ENCODE measurements at places on chromosomes 12 and 14. TPM values are rescaled to one million over a fixed set of nuclear protein-coding genes. Genes with fewer than 3 reads are reported as not detected.

GRCh38 chr12:48972213-48972951, 847 bp upstream of the WNT10B start:
- DNase-seq: no peak

GRCh38 chr12:131733874-131734273, 23.0 kb downstream of the SFSWAP start:
- no peak for DNase-seq

GRCh38 chr12:45615268-45615667, 114.2 kb upstream of the ARID2 start:
- DNase-seq: no peak

- peak; percentile 61 for DNase-seq
Observed at GRCh38 chr12:52007158-52007921, 594 bp downstream of the TAMALIN start.

GRCh38 chr12:2348482-2348852, 295.7 kb downstream of the CACNA1C start:
- DNase-seq: no peak

- DNase-seq: no peak
Observed at GRCh38 chr14:100323942-100324307, 786 bp downstream of the SLC25A47 start.

DNA sequence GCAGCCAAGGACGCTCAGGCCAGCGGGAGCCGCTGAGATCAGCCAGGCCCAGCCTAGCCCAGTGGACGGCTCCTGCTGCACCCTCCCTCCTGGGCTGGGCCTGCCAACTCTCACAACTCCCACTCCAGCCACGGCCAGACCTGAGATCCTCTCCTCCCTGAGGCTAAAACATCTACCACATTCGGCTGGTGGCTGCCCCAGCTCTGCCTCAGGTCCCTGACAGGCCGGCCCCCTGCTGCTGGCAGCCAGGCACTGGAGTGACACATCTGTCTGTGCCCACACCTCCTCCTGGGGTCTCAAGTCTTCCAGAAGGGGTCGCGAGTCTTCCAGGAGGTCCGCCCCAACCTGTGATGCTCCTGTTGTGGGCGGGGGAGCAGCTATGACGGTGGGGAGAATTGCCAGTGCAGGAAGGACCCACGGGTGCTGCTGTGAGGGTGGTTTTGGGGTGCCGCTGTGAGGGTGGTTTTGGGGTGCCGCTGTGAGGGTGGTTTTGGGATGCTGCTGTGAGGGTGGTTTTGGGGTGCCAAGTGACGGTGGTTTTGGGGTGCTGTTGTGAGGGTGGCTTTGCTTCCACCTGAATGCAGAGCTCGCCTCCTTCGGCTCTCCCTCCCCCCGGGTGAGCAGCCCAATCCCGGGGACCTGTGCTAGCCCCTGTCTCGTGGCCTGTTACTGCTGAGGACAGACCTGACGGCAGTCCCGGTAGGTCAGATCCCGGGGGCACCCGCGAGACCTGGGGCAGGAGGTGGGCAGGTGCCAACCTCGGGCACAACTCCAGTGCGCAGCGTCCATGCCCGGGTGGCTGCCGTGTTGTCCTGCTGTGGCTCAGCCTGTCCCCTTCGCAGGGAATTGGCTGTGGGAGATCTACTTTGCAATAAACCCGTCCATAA, 27.5 kb upstream of the C14orf180 start:
- DNase-seq: no peak

DNA sequence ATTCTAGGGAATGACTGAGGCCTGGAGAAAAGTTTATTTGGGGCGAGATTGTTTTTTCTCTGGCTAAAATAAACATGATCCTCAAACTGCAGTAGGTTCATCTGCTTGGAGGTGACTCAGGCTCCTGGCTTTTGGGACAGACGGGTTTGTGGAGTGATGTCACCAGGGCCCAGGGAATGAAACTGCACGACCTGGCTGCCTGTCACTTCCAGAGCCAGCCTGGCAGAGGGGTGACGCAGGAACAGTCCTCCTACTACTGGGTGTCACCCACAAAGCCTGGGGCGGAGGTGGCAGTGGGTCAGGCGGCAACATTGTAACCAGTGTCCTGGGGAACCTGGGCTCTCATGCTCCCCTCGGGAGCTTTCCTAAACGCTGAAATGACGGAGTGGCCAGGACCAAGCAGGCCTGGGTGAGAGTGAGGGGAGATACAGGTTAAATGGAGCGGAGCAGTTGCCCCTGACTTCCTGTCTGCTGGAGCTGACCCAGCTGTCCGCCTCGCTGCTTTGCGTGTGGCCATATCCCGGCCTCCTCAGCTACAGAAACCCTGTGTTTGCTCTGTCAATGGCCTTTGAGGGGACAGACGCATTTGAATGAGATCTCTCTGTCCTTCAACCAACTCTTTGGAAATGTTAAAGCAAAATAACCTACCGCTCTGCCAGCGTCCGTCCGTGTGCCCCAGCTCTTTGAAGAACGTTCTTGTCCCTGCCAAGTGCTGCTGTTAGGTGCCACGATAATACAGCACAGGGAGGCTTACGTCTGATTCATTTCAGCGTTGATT, 6.5 kb downstream of the HIP1R start:
- DNase-seq: no peak

- no peak for DNase-seq
Observed at GRCh38 chr12:67154901-67155300, 114.3 kb upstream of the CAND1 start.

The GSG1 gene
- not detected for total RNA-seq

DNA sequence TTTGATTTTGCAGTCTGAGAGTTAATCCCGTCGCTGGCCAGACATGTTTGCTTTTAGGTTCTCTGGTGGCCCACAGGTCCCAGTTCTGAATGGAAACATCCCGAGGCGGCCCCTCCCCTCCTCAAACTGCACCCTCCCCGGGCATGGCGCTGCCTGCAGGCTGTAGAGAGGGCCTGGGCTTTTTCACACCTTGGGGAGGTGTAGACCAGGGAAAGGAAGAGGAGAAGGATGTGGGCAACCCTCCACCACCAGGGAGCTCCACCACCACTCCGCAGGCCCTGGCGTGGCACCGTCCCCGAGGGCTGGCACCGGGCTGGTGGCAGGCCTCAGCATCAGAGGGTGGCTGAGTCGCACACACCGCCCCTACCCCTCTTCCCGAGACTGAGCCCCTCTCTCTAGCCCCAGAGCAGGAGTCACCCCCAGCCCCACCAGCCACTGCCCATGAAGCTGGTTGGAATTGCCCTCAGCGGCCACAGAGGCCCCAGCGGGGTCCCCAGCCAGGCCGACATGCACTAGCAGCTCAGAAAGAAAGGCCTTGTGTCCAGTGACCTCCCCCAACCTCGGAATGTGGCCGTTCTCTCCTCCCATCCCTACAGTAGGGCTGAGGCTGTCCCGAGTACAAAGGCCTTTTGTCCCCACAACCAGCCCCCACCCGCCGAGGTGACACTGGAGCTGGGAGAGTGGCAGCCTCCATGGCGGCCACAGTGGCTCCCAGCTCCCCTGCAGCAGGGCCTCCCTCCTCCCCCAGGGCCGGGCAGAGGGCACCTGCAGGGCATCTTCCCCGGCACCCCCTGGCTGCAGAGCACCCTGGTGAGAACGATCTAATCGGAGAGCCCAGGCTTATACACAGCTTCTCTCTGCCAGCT, 23.5 kb upstream of the INF2 start:
- peak; percentile 59 for DNase-seq

Data from dermis microvascular lymphatic vessel endothelial cell (primary cell).